ENCODE measurements at places on chromosomes 2 and 18.
A peak's percentile ranks its signal among the peaks of the same experiment; 100 is the strongest.

- DNase-seq = peak; percentile 67
Measured at GRCh38 chr2:172096626-172097547, 5.8 kb downstream of the DLX2 start.

- no peak for DNase-seq
Measured at GRCh38 chr2:529424-529823, 147.8 kb downstream of the TMEM18 start.

GRCh38 chr2:113281910-113282746 lies 3.4 kb upstream of the PAX8 start:
- no peak for DNase-seq

GRCh38 chr2:200484934-200485333 lies 24.9 kb downstream of the KCTD18 start:
- DNase-seq = no peak

GRCh38 chr2:147806846-147807245 lies 38.0 kb upstream of the ACVR2A start:
- no peak for DNase-seq

DNA sequence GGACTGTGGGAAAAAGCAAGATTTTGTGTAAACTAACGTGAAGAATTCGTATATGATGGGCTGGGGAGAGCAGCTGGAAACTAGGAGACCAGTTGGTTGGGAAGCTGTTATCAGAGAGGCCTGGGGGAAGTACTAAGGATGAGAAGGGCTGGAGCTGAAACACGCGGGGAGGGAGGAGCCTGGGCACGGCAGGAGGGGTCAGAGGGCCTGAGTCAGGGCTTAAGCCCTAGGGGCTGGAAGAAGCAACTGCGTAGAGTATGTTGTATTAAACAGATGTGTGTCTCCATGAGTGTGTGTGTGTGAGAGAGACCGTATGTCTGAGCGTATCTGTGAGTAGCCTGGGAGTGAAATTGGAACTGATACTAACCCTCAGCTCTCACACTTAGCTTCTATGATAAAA lies 8.4 kb downstream of the POMC start:
- DNase-seq = no peak

- DNase-seq = no peak
Measured at GRCh38 chr2:192578780-192579179, 384.0 kb upstream of the TMEFF2 start.

DNA sequence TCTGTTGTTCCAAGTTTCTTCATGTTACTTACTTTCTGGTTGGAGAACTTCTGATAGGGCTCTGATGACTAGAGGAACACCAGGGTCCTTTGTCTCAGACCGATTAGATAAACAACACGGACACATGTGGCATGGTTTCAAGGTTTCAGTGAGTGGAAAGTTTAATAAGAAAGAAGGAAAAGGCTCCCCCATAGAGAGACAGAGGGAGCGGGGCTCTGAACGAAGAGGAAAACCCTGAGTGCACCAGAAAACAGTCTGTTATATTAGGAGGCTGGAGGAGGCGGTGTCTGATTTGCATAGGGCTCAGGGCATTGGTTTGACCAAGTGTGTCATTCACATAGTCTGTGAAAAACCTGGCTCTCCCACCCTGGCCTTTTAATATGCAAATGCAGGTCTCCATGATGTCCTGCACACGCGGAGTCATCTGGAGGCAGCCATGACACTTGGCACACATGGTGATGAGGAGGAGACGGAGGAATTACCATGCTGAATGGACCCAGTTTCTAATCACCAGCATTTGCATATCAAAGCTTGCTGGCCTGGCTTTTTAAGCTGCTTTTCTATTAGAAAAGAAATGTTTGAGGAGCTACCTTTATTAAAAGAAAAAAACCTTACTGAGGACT lies 94.2 kb downstream of the PTPN4 start:
- DNase-seq = no peak

GRCh38 chr2:189719571-189719970 lies 43.0 kb downstream of the OSGEPL1 start:
- no peak for DNase-seq

DNA sequence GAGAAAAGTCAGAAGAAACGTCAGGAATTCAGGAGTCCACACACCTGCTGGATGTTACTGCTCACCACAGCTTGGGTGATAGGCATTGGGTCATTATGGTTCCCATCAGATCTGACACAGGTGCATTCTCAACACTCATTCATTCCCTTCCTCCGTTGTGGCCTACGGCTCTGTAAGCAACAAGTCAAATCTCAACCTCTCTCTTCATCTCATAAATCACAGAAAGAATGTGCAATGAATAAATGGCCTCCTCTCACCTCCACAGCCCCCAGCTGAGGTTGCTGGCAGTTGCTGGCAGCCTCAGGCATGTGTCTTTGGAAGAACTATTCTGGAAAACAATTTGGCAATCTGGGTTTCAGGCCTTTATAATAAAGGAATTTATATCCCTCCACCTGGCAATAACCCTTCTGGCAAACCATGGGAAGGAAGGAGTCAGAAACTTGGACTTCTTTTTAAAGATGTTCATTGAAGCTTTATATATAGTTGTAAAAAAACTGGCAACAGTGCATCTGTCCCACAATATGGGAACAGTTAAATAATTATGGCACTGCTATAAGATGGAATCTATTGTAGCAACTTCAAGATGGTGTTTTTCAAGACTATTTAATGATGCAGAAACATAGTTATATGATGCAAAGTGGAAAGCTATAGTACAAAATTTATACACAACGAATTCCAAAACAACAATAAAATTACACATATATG lies 175.4 kb downstream of the ANAPC1 start:
- peak; percentile 30 for DNase-seq

- peak; percentile 47 for DNase-seq
Measured at GRCh38 chr2:128599700-128600099, 281.0 kb upstream of the HS6ST1 start.

DNA sequence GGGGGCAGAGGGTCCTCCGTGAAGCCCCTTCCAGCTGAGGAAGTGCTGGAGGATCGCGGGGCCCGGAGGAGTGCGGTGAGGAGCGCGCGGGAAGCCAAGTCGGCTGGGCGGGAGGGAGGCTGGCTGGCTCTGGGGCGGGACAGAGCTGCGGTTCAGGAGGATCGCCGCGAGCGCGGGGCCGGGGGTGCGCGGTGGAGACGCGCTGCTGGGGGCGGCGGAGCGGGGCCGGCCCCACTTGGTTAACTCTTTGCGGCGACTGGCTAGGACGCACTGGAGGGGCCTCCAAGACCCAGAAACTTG lies 464 bp downstream of the CYBRD1 start:
- peak; percentile 80 for DNase-seq

GRCh38 chr2:112867701-112868631 lies 31.4 kb upstream of the IL1B start:
- no peak for DNase-seq

DNA sequence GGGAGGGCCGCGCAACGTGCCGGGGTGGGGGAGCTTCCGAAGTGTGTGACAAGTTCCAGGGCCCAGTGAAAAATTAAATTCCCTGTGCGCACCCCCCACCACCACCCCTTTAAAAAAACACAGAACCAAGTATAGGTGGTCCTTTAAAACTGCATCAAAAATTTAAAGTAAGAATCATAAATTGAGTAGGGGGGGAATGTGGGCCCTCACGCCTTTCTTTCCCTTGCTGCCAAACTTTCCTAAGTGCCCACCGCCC lies 2.5 kb downstream of the BCL11A start:
- no peak for DNase-seq

GRCh38 chr2:191580581-191580980 lies 97.4 kb upstream of the NABP1 start:
- no peak for DNase-seq

DNA sequence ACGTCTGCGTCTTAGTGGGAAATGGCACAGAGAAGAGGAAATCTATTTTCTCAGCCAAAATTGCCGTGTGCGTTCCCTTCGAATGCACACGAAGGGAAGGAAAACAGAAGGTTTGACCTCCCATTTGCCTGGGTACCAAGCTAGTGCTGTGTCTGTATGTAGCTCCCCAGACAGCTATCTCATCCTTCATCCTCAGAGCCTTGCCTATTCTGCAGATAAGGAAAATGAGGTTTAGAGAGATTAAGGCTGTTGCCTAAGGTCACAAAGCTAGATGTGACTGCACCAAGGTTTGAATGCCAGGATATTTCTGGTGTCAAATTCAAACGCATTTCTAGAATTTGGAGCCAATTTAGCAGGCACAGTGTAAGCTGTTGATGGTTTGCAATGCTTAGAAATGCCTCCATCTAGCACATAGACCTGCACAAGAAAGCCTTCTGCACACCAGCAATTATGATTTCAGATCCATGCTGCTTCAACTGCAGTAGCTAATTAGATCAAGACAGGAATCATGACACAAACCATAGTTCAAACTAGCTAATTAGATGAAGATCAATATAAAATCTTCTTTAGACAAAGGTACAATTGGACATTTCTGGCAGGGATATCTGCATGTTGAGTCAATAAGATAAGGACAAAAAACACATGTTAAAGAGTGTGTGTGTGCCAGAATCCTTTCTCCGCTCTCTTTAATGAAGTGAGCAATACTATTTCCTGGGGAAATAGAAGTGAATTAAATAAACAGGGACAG lies 115.1 kb downstream of the CMPK2 start:
- DNase-seq = no peak

- DNase-seq = no peak
Measured at GRCh38 chr2:120842456-120843439, 107.1 kb downstream of the GLI2 start.

DNA sequence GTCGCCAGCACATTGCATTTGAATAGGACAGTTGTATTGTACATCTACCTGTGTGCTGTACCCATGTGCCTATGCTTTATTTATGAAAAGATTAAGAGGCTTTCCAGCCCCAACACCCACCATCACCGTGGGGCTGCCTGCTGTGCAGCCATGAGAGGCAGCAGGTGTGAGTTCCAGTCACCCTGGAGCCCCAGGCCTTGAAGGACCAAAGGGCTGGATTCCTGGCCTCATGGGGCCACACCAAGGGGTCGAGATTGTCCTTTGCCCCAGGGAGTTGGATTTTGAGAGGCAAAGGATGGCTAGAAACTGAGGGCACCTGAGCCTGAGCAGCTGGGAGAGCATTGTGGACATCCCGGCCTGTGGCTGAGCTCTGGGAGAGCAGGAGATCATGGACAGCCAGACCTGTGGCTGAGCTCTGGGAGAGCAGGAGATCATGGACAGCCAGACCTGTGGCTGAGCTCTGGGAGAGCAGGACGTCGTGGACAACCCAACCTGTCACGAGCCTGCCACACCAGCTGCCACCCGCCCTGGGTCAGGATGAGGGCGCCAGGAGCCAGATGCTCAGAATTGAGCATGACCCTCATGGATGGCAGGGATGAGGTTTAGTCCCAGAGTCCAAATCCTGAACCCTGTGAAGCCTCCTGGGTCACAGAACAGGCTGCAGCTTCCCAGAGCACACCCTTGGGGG lies 182.5 kb upstream of the RAB6C start:
- no peak for DNase-seq

GRCh38 chr2:230908092-230908594 lies 16.9 kb downstream of the GPR55 start:
- DNase-seq = no peak

DNA sequence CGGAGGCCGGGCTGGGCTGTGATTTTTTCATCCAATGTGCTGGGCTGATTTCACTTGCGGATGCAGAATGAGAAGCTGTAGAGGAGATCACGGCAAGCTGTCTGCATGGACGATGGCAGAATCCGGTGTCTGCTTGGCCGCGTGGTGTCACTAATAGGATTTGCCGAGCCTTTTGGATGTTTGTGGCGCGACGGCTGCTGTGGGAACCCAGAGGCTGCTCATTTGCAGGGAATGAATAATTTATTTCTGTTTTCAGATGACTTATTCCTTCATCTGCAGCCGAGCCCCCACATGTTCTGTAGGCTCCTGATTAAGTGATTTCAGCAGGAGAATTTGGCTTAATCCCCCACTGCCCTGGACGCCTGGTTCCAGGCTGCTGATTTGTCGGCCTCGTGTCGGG lies 62.6 kb downstream of the ODC1 start:
- DNase-seq = no peak

- peak; percentile 79 for DNase-seq
Measured at GRCh38 chr18:3012136-3013023, 564 bp downstream of the LPIN2 start.

GRCh38 chr2:98468621-98469236 lies 24.1 kb downstream of the INPP4A start:
- DNase-seq = no peak

DNA sequence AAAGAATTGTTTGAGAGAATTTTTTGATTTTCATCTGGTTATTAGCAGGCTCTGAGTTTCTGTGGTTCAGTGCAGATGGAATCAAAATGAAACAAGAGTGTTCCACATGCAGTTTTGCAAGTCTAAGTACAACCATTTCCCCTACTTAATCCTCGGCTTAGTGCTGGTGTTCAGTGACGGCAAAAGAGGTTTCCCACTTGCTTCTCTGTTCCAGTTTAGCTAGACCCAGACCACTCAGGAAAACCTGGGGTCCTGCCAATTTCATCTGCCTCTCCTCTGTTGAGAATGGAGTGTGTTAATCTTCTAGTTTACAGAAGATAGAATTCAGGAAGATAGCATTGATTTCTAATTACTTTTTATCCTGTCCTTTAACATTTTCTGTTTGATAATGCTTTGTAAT lies 996.2 kb upstream of the FANCL start:
- no peak for DNase-seq

- DNase-seq = no peak
Measured at GRCh38 chr2:207417301-207417718, 112.5 kb upstream of the CREB1 start.

- DNase-seq = no peak
Measured at GRCh38 chr2:140603416-140603815, 1527.4 kb downstream of the LRP1B start.

DNA sequence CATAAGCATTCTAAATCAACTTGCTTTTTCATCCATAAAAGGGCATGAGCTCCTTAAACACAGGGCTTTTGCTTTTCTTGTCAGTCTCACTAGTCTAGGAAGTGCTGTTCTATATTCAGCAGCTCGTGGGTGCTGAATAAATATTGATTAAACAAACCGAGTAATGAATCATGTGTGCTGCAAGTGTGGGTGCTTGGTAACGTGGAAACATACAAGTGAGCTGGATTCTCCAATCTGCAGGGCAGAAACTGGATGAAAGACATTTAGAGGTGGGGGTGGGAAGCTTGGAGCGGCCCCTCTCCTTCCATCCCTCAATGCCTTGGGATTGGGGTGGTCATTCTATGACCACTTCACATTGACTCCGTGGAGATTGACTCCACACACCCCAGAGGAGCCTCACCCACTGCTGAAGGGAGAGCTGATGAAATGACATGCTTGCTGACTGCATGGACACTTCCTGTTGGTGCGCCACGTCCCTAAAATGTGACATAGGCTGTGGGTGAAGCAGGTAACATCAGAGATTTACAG lies 114.6 kb downstream of the DOCK10 start:
- DNase-seq = no peak

DNA sequence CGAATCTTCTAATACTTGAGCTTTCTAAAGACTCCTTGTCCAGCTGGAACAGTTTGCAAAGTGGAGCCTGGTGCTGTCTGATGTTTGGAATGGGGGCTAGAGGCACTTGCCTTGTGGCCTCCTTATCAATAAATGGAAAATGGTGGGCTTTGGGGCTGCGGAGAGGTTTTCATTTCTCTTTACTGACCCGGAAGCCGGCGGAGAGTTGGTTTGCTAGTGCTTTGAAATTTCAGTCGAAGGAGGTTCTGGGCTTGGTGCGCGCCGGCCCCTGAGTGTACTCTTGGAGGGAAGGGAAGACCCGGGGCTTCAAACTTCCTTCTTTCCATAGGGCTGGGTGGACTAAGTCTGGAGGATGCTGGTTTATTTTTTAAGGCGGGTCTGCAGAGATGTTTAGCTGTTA lies 714 bp downstream of the RPIA start:
- peak; percentile 70 for DNase-seq

- no peak for DNase-seq
Measured at GRCh38 chr2:34365512-34365911, 766.4 kb upstream of the FAM98A start.
